ENCODE measurements at places on chromosomes 7 and 10.

DNA sequence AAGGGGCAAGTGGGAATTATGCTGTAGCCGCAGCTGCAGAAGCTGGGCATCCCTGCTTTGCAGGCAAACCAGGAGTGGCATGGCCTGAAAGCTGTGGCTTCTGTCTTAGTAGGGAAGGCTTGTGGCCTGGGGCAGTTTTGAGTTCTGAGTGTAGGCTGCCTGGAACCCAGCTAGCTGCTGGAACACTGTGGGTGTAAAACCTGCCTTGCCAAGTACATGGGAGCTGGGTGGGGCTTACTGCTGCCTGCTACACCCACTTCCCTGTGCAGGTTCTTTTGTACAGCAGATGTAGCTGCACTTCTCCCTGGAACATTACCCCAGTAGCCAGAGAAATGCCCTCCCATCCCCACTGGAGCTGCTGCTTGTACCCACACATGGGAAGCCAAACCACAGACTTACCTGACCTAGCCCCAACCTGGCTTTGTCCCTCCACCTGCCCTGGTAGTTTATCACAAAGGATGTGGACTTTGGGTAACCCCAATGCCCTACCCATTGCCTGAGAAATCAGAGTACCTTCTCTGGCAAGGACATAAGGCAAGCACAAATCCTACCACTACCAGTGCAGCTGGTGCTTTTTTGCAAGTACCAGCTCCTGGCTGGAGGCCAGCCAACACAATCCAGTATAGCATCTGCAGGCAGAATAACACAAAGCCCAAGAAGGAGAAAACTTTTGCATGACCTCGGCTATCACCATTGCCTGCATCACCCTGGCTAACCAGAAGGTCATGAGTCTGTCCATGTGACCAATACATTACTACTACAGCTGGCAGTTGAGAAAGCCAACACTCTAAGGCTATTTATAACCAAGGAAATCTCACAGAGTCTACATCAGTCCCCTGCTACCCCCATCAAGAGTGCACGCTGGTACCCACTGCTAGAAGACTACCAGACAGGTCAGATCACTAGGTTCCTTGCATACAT is 26.5 kb upstream of the PPP1R3A start:
- DNase-seq: no peak

GRCh38 chr7:68399991-68400590 is 1198.2 kb upstream of the AUTS2 start:
- no peak for DNase-seq

GRCh38 chr10:85784792-85785191 is 581.8 kb downstream of the GRID1 start:
- no peak for DNase-seq

- no peak for DNase-seq
These were observed 139.5 kb upstream of the FERD3L start for GRCh38 chr7:19284596-19285300.

DNA sequence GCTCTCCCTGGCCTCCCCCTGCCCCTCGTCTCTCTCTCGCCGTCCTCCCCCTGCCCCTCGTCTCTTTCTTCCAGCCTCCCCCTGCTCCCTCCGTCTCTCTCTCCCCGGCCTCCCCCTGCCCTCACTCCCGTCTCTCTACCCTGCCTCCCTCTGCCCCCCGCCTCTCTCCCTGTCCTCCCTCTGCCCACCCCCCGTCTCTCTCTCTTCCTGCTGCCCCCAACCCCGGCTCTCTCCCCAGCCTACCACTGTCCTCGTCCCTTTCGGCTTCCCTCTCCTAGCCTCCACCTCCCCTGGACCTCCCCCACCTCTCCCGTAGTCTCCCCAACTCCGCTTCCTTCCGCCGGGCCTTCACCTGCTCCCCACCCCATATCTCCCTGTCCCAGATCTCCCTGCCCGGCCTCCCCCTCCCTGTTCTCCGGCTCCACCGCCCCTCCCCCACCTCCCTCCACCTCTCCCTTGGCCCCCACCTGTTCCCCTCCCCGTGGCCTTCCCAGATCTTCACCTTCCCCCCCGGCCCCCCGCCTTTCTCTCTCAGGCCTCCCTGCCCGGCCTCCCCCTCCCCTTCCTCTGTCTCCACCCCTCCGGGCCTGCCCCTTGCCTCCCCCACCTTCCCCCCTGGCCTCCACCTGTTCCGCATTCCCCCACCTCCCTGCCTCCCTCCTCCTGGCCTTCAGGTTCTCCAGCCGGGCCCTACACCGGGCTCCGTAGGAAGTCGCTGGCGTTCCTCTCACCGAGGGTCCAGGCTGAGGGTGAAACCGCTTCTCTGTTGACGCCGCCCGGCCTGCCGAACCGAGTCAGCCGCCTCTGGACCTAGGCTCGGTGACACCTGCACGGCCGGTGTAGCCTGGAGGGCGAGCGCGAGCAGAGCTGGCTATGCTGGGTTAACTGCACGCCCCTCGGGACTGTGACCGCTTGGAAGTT is 1.2 kb downstream of the GET4 start:
- DNase-seq: no peak

All from glomerular endothelial cell (primary cell).